Stimulated activated CD4-positive, alpha-beta T cell treated with anti-CD3 and anti-CD28 coated beads, Interleukin-4, amount 100 ng/mL, for 1 hour (primary cell): ENCODE measurements at places on chromosomes 7 and 10.

DNA sequence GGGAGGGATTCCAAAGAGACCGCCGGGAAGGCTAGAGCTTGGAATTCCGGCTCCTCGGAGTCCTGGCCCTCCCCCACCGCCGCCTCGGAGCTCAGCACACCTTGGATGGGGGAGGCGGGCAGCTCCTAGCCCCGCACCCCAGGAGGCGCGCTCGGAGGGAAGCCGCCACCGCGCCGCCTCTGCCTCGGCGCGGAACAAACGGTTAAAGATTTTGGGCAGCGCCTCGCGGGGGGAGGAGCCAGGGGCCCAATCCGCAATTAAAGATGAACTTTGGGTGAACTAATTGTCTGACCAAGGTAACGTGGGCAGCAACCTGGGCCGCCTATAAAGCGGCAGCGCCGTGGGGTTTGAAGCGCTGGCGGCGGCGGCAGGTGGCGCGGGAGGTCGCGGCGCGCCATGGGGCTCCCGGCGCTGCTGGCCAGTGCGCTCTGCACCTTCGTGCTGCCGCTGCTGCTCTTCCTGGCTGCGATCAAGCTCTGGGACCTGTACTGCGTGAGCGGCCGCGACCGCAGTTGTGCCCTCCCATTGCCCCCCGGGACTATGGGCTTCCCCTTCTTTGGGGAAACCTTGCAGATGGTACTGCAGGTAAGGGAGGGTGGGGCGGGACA lies at the start of gene CYP26A1:
Gene CYP26A1 (plus strand): TSS at position 355 of the 608 bp plus-strand sequence. CDS start 42 bp downstream, at position 397.
- DNase-seq: no peak

- peak; percentile 21 for DNase-seq
Observed at GRCh38 chr10:132232023-132232951, 45.5 kb downstream of the DPYSL4 start.

DNA sequence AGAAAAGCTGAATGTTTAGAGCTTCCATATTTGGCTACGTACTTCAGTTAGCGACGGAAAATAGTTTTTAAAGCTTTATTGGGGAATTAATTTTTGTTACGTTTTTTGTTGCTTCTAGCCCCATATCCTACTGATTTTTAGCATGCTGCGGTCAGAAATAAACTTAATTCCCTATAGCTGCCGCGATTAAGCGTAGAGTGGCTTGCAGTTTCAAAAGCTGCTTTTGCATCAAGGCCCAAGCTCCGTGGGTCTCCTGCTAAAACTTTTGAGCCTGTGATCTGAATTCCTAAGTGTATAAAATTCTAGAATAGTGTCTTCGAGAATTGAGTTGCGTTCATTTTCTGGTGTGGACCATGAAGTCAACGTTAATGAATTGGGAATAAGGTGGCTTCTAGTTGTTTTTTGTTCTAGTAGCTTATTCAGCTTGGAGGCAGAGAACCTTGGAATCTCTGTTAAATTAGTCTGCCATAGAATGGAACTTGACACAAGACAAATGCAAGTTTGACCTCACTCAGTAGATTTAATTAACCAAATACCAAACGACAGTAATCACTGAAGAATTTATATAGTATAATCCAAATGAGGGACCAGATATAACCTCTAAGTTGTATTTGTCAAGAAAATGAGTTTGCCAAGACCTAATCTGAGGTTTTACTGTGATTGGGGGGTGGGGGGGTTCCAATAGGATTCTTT lies 977 bp downstream of the CALU start:
- no peak for DNase-seq

DNA sequence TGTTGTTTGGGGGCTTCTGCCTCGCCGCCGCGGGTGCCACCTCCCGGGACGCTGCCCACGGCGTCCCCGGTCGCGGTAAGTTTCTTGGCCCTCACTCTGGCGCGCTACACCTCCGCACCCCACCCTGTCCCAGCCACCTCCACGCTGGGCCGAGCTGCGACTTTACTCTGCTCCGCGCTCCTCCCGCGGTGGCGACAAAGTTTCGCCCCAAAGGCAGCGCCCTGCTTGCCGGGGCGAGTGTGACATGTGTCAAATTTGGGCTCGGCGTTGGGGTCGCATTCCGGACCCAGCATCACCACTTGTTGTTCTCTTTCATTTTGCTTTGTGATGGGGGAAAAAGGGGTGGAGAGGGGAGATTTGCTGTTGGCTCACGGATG lies 167.7 kb upstream of the PPP1R3A start:
- DNase-seq: no peak

DNA sequence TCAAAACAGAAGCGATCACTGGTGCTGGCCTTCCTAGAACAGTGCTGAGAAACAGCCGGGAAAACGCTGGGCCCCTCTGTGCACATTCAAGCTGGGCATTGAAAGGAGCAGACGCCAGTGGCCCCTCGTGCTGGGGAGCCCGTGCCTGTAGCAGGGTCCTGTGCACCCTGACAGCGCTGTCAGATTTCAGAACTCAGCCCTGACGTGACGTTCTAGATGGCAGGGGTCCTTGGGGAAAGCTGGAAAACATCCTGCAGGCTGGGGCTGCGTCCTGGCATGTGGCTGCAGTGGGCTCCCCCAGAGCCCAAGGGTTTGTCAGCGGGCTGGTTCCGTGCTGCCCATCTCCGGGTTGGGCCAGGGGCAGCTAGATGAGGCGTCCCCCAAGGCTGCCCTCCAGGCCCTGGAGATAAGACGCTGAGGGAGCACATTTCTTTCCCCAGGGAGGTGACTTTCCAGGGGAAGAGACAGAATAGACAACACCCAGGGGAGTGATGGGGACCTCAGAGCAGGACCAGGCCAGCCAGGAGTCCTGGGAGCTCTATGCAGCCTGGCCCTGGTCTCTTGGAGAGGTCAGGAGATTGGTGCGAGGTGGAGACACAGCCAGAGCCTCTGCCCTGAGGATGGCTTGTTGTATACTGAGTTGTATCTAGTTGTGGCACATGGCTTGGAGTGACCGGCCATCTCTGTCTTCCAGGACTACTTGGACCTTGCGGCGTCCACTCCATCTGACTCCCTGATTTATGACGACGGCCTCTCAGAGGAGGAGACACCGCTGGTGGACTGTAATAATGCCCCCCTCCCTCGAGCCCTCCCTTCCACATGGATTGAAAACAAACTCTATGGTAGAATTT lies 12.1 kb upstream of the CSGALNACT2 start:
- no peak for DNase-seq

GRCh38 chr10:101319241-101319915 lies 34.6 kb upstream of the BTRC start:
- no peak for DNase-seq

DNA sequence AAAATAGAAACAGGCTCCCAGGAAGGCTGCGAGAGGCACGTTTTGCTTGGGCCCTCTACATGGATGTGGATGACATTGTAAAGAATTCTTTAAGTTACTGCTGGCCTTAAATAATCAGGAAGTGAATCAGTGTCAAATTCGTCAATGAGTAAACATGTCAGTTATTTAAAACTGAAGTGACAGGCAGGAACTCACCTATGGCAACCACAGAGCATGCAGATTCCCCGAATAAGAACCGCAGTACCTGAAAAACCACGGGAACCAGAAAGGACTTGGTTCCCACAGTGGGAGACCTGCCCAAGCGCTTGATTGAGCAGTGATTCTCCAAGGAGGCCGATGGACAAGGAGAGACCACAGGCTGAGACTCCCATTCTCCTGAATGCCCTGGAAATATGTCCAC lies 351.2 kb upstream of the AKR1E2 start:
- no peak for DNase-seq

GRCh38 chr7:12257582-12257981 lies 46.5 kb downstream of the TMEM106B start:
- no peak for DNase-seq

DNA sequence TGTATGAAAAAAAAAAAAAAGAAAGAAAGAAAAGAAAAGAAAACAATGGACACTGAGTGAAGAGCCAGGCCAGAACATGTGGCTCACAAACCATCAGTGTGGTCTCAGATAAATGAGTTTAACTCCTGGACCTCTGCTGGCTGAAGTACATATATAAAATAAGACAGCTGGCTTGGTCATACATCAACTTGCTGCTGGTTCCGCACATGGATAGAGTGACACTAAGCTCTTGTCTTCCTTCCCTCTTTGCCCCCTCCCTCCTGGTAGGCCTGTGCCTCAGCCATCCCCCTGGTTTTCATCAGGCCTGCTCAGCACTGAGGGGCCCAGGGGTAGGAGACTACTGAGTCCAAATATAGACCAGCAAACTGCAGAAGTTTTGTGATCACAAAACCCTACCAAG lies 58.1 kb upstream of the DGKI start:
- no peak for DNase-seq

- no peak for DNase-seq
Observed at GRCh38 chr10:129936266-129936922, 27.7 kb downstream of the EBF3 start.

GRCh38 chr10:76141376-76141775 lies 710.0 kb downstream of the LRMDA start:
- no peak for DNase-seq

DNA sequence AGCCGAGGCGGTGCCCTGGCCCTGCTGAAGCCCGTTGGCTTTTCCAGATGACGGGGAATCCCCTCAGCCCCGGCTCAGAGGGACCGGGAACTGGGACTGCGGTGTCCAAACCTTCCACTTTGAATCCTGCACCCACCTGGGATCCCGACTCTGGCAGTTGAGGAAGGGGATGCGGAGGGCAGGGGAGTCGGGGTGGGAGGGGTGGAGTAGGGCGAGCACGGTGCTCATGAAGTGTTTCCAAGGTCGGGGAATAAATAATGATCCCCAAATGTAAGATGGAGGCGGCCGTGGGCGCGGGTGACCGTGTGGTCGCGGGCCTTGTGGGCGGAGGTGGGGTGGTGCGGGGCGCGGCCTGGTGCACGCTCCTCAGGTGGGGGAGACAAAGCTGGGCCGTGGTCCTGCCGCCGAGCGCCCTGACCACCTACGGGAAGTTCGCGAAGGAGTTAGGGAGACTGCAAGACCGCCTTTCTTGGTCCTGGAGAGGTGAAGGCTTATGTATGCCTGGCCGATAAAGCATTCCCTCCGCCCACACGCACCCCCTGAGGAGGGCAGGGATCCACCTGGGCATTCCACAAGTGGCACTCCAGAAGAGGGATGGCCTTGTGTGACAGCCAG lies 1.4 kb downstream of the MTURN start:
- no peak for DNase-seq

- no peak for DNase-seq
Observed at GRCh38 chr7:452226-452751, 67.4 kb downstream of the PDGFA start.

GRCh38 chr10:111030042-111030750 lies 46.6 kb upstream of the ADRA2A start:
- DNase-seq: no peak
